AG04449 (cell line): ENCODE measurements at places on chromosomes 5 and 9.
A peak's percentile ranks its signal among the peaks of the same experiment; 100 is the strongest.

DNA sequence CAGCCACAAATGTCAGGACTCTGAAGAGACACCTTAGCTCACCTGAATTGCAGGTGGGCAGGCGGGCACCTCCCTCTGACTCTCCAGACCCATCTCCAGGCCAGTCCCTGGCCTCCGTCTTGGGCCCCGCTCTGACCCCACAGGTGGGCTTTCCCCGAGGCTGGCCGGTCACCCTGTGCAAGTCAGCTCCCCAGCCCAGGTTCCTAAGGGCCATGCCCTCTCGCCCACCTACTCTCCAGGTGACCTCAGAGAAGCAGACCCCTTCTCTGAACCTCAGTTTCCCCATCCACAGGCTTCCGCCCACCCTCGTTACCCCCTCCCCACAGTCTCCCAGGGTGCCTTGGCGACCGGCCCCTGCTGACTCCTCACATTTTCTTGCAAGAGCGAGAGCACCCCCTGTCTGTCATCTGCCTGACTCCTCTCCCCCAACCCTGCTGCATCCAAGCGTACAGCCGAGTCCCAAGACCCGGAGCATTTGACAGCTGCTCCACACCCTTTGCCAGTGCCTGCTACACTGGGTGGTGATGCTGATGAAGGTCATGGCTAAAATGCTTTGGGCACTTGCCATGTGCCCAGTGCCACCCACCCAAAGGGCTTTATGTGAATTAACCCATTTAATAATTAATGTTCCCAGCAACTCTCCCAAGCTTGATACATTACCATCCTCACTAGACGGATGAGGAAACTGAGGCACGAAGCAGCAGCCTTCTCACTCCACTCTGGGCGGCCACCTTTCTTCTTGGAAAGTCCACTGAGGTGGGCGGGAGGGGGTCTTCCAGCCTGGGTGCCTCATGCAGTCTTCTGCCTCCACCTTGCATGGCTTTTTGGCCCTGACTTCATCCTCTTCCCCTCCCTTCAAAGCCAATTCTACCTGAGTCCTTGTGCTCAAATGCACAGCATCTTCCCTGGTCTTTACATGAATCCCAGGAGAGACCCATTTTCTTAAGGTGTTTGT is 51.1 kb upstream of the ORM1 start:
- DNase-seq: no peak

- DNase-seq: no peak
Measured at GRCh38 chr9:90188656-90189055, 454.0 kb downstream of the DIRAS2 start.

DNA sequence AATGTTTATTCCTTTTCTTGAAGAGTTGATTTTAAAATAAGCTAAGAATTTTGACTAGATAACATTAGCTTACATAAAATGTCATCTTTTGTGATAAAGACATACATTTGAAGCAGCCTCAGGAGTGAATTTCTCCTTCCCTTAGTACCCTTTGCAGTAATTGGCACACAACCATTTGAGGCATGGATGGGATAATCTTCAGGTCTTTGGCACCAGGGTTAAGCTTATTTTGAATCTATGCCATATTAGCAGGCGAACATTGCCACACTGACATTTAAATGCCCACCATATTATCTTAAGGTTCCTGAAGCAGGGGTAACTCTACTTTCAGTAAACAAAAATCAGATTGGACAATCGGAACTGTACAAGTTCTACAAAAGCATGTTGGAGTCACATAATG is 126.0 kb downstream of the NR3C1 start:
- DNase-seq: no peak

DNA sequence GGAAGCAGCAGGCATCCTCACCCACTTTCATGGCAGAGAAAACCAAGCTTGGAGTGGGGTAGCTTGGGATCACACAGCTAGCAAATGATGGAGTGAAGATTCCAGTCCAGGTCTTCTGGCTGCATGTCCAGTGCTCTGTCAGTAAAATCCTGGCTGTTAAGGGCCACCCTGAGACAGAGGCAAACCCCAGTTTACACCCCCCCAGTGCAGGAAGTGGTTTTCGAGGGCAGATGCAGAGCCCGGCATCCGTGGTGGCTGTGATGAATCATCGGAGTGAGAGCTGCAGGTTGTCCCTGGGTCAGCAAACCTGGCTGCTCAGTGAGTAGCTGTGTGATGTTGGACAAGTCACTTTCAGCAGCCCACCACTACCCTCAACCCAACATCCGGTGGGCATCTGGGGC is 115.4 kb downstream of the RGS3 start:
- DNase-seq: peak; percentile 74

DNA sequence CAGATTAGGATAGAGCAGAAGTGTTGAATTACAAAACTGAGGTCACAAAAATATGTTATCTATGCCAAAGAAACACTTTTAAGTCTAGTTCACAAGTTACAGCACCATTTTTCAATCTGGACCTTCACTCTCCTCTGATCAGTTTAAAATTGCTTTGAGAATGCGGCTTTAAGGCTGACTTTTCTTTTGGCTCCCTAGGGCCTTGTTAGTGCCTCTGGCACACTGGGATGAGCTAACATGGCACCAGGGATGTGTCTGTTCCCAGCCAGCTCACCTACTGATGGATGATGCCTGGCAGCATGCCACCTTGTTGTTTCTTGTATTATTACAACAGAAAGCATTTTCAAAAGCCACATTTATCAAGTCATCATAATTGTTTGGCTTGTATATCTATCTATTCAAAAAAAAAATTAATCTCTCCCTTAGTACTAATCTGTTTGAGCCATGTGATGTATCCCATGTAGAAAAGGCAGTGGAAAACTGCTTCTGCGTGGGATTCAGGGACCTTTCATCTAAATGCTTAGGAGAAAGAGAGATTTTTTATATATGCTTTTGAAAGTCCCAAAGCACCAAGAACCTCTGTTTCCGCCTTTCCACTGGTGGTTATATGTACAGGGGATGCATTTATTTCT is 46.6 kb downstream of the ADAMTSL1 start:
- no peak for DNase-seq

- DNase-seq: no peak
Measured at GRCh38 chr5:1405121-1405520, 40.1 kb downstream of the SLC6A3 start.

- no peak for DNase-seq
Measured at GRCh38 chr5:168660691-168661090, 81.5 kb upstream of the PANK3 start.

GRCh38 chr9:107178293-107178692 is 104.8 kb upstream of the RAD23B start:
- DNase-seq: no peak

DNA sequence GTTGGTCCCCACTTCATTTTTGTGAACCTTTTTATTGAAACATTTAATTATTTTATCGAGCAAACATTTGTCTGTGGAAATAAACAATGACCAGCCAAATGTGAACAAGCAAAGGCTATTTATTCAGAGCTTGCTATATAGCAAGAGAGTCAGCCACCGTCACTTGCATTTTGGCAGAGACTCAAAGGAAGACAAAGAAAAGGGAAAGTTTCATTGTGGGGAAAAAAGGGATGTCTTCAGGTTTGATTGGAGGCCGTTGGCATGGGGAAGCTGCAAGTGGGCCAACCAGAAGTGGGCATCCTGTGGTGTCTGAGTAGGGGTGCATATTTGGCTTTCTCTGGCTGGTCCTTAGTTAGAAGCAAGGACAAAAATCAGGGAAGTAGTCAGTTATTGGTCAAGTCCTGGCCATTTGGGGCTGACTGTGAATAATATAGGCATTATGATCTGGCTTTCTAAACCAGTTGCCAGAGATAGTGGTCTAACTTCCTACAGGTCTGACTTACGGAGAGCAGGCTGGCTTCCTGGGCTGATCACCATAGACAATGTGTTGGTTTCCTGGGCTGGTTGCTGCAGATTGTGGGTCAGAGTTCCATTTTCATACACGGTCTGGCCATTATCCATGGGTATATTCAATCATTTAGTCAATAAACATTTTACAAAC is 16.6 kb downstream of the ENC1 start:
- no peak for DNase-seq

GRCh38 chr5:6656680-6657079 is 23.4 kb downstream of the SRD5A1 start:
- no peak for DNase-seq

- DNase-seq: no peak
Measured at GRCh38 chr5:90473396-90474234, 956 bp downstream of the MBLAC2 start.

GRCh38 chr5:75656311-75657003 is 45.2 kb downstream of the ANKDD1B start:
- peak; percentile 2 for DNase-seq

- DNase-seq: no peak
Measured at GRCh38 chr9:80197661-80198060, 625.9 kb downstream of the TLE4 start.

DNA sequence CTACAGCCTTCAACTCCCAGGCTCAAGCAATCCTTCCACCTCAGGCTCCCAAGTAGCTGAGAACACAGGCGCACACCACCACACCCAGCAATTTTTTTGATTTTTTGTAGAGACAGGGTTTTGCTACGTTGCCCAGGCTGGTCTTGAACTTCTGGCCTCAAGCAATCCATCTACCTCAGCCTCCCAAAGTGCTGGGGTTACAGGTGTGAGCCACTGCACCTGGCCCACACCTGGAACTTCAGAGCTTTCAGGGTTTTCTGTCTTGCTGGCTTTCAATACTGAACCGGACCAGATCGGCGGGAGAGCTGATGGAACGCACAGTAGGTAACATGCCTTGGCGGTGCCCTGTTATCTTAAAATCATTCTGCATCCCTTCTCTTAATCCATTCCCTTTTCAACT is 30.8 kb downstream of the IPPK start:
- DNase-seq: no peak

DNA sequence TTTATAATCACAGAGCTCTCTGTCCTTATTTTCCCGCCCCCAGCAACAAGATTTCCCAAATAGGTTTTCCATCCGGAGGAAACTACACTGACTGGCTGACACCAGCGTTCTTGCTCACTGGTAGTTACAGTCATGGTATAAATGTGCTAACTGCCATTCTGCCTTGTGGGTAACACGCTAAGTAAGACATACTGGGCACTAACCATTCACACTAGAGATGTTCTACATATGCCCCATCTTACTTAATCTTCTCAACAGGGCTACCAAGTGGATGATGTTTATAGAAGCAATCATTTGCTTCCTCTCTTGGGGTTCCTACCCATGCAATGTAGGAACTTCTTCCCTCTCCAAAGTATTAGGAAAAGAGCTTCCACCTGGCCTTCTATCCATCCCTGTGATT is 111.5 kb downstream of the SUSD1 start:
- DNase-seq: no peak

DNA sequence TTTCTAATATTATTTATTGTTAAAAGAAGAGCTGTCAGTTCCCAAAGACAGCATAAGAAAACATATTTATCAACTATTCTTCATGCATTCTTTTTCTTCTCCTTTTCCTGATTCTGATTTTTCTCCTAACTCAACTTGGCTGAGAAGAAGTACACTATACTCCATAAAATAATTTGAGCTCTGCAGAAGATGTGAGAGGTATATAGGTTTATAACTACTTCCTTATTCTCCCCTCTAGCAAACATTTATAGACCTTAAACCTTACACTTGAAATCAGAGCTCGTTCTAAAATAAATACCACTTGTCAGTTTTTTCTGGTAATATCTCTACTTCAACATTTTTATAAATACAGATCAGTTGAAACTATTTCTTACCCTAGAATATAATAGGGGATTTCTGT is 724.8 kb upstream of the GRAMD2B start:
- DNase-seq: no peak

DNA sequence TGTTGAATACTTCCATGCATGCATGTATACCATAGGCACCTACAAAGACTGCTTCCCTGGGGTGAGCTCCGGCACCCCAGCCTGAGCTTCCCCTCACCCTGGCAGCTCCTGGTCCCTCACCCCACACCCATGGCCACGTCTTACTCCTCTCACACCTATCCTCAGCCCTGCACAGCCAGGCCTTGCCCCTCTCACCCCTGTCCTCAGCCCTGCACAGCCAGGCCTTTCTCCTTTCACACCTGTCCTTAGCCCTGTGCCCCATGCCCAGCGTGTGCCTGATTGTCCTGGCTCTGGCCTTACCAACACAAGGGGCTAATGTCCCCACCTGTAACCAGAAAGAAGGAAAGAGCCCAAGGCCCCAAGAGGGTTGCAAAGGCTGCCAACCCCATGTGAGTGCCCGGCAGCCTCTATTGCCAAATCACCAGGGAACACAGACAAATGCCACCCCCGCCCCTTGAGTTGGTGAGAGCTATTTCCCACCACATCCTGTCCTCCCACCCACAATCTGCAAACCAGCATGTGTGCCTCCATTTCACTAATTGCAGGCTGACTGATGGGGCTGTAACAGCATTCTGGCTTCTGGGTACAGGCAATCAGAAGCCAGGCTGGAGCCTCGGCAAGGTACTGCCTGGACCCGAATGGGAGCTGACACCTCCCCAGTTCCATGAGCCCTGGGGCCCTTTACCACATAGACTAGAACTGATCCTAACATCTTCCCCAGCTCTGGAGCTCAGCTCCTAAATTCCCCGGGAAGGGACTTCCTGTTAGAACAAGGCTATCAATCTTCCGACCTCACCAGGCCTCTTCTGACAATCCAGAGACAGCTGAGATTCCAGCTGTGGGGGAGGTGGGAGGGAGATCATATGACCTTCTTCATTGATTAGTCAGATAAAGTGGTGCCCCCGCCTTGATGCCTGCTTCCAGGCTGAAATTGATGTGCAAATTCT is 78.2 kb downstream of the FAM114A2 start:
- DNase-seq: no peak

DNA sequence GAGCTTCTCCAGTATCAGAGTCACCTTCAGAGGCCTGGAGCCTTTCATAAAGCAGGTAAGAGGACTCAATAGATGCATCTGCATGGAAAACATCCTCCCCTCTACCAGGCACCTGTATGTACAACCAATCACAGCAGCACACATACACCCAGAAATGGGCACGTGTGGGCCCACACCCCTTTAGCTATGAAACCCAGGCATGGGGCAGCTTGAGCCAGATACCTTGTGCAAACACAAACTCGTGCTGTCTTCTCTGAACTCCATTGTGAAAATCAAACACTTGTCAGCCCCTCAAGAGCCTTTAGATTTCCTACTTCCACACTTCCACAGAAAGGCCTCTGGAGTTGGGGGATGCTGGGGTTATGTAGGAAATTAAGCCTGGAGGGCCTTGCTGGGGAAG is 1.1 kb upstream of the CSF2 start:
- no peak for DNase-seq

DNA sequence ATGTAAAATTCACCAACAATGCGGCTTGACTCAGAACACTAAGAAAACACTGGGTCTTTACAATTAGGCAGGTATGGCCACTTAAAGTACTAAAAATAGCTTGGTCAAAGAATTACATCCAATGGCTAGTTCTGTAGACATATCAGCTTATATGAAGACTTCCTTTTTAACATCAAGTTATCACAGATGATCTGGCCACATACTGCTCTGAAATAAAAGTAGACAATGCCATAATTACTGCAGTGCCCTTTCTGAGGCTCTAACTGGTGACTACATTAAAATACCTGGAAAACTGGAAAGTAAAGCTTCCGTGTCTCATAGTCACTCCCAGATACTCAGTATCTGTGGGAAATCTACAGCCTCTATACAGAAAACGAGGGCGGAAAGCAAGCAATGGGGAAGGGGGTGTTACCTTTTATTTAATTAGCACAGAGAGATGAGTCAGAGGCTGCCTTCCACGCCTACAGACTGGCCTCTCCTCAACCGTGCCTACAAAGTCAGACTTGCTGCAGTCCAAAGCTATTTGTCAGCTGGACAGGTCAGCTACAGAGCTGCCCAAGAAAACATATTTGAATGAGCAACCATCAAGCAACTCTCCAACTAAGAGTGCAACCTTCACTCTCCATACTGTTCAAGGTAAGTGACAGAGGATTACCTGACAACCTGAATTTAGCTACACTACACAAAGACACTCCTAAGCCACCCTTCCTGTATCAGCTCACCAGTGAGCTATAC is 8.7 kb downstream of the SERINC5 start:
- peak; percentile 82 for DNase-seq

- DNase-seq: no peak
Measured at GRCh38 chr5:178338750-178339144, 106.1 kb upstream of the PHYKPL start.
